T-cell (primary cell): ENCODE measurements at places on chromosomes 2 and 18.

- DNase-seq = no peak
These were observed 20.9 kb downstream of the SLC39A10 start for GRCh38 chr2:195677884-195678283.

DNA sequence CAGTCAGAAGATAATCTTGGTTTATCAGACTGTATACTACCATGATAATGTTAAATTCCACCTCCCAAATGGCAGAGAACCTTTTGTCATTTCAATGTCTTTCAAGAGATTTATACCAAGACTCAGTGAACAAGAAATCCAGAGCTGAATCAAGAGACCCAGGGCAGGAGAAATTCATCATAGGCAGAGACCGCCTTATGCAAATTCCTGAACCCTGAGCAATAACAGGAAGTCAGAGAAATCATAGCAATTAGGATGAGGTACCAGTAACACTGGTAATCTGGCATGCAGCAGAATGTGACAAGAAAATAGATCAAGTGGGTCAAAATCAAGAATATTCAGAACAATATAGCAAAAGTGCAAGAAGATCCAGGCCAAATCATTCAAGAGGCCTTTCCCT is 412.4 kb upstream of the LRATD1 start:
- no peak for DNase-seq

- no peak for DNase-seq
These were observed 3.0 kb upstream of the PXDN start for GRCh38 chr2:1747065-1747941.

- DNase-seq = no peak
These were observed 130.9 kb upstream of the CAPN13 start for GRCh38 chr2:30938196-30938595.

DNA sequence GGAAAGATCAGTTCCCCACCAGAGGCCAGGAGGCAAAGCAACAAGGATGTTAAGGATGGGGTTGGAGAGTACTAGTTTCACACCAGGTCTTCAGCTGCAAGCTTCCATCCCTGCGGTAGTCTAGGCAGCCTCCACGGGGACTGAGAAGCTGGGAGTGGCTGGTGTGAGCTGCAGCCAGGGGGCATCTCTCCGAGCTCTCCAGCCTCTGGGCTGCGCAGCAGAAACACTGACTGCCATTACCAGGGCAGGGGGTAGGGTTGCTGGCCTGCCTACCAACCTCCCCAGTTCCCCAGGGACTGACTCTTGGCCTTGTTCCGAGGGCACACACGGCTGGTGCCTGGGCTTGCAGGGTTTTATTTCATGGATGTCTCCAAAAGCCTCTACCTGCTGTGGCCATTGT is 15.9 kb downstream of the GATA6 start:
- DNase-seq = no peak

GRCh38 chr2:10407432-10407831 is 40.7 kb downstream of the ODC1 start:
- no peak for DNase-seq

- DNase-seq = no peak
These were observed 3.4 kb upstream of the CKAP2L start for GRCh38 chr2:112767693-112768330.

- DNase-seq = no peak
These were observed 4.2 kb upstream of the MARS2 start for GRCh38 chr2:197700960-197701359.

DNA sequence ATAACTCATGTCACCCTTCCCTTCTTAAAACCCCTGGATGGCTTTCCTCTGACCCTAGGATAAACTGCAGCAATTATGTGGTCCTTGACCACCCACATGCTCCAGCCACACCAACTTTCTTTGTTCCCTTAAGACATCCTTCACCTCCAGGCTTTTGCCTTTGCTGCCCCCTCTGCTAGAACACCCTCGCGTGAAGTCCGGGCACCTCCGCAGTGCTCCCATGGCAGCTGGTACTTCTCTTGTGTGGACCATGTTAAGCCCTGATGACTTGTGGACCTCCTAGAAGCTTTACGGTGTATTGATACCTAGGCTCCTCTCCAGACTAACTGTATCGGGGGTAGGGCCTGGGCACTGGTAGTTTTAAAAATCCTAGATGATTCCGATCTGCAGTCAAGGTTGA is 824 bp upstream of the ABHD1 start:
- no peak for DNase-seq

- no peak for DNase-seq
These were observed 380.6 kb downstream of the FBXO15 start for GRCh38 chr18:73766910-73767515.

- DNase-seq = no peak
These were observed 158.2 kb downstream of the SRBD1 start for GRCh38 chr2:45452866-45453265.

GRCh38 chr2:191657977-191658376 is 20.0 kb upstream of the NABP1 start:
- no peak for DNase-seq

GRCh38 chr2:15259356-15259756 is 301.8 kb downstream of the NBAS start:
- no peak for DNase-seq

GRCh38 chr2:32189011-32189410 is 23.3 kb downstream of the SLC30A6 start:
- DNase-seq = no peak
